ENCODE measurements at places on chromosomes 5 and 9.

GRCh38 chr9:14186096-14186495, 127.8 kb downstream of the NFIB start:
- H3K4me1 ChIP-seq = no peaks in the 10 kb centered on the region
- H3K4me3 ChIP-seq = no peak overlapping the region
- H3K36me3 ChIP-seq = no peaks in the 10 kb centered on the region
- H3K27me3 ChIP-seq = no peaks in the 10 kb centered on the region
- no peak for DNase-seq
- no peak overlapping the region for H3K27ac ChIP-seq

- H3K36me3 ChIP-seq = no peaks in the 10 kb centered on the region
- peaks cover 41% of the 10 kb centered on the region for H3K27me3 ChIP-seq
- H3K4me3 ChIP-seq = no peak overlapping the region
- no peak for DNase-seq
- no peak overlapping the region for H3K27ac ChIP-seq
Measured at GRCh38 chr9:121682201-121682600, 30.8 kb downstream of the DAB2IP start.

DNA sequence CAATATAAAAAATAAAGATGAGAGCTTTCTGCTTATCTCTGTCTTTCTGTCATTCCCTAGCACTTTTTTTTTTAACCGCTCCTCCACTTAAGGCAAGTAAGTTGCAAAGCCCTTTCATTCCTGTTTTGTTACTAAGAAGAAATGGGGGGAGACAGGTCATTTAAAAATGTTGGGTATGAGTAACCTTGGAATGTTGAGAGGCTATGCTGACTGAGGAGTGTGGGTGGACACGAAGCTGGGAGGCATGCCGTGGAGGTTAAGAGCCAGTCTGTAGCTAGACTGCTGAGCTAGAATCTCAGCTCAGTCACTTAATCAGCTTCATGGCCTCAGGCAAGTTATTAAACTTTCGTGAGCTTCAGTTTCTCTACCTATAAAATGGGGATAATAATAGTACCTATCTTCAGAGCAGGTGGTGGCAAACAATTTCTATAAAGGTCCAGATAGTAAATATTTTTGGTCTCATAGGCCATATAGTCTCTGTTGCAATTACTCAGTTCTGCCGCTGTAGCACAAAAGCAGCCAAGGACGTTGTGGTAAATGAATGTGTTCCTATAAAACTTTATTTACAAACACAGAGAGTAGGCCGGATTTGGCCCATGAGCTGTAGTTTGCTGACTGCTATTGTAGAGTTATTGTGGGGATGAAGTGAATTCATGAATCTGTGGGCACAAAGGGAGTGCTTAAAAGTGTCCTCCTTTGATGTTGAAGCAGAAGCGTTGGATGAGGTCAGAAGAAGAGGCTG, 220.0 kb downstream of the GABBR2 start:
- no peak overlapping the region for H3K27ac ChIP-seq
- no peaks in the 10 kb centered on the region for H3K4me1 ChIP-seq
- no peak overlapping the region for H3K4me3 ChIP-seq
- H3K27me3 ChIP-seq = peaks cover 22% of the 10 kb centered on the region
- DNase-seq = no peak

- H3K36me3 ChIP-seq = peaks cover 5% of the 10 kb centered on the region
- H3K27ac ChIP-seq = no peak overlapping the region
- no peaks in the 10 kb centered on the region for H3K4me1 ChIP-seq
- no peak for DNase-seq
- no peak overlapping the region for H3K4me3 ChIP-seq
Measured at GRCh38 chr9:96040591-96041461, 165.3 kb downstream of the ERCC6L2 start.

DNA sequence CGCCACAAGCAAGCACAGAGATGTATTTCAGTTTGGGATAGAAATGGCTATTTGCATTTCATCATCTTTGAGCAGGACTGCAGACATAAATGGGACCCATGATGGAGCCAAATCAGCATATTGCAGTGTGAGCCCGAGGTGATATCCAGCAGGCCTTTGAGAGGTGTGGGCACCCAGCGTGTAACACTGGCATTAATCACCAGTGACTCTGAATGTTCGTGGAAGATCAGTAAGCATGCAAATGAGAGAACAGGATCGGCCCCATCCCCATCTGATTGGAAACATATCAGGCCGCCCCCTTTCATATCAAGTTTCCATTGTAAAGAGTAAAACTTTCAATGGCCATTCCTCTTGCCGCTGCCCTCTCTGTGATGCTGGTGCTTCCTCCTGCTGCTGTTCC, 84.0 kb downstream of the GTF3C4 start:
- H3K4me3 ChIP-seq = no peak overlapping the region
- no peak for DNase-seq
- no peaks in the 10 kb centered on the region for H3K4me1 ChIP-seq
- no peaks in the 10 kb centered on the region for H3K36me3 ChIP-seq
- peaks cover 11% of the 10 kb centered on the region for H3K27me3 ChIP-seq

DNA sequence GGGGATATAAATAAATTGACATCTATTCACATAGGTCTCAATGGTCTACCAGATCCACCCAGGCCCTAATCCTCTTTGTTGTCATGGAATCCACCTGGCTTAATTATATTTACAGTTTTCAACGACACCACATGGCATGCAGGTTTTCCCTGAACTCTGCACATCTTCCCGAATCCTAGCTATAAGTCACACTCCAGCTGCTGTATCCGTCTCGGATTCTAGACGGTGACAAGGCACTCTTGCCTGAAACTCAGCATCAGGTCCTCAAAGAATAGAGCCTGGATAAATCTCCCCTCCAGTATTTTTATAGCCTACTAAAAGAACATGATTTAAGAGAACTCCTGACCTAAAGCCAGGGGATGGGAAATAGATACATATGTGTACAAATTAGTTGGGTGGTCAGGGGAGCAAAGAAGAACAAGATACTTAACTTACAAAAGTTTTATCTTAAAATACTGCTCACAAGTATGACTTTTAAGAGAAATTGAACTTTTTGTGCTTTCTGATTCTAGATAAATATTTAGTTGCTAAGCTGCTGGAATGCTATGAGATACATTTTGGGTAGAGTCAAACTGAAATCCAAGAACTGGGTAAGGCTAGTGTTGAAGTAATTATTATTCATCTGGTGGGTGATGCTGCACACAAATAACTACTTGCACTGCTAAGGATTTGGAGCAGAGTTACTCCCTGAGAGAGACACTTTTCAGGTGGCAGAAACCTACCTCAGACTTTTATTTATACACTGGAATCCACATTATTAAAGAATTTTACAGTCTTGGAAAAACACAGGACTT, 187.3 kb downstream of the EFNA5 start:
- no peaks in the 10 kb centered on the region for H3K27me3 ChIP-seq
- H3K4me1 ChIP-seq = no peaks in the 10 kb centered on the region
- H3K27ac ChIP-seq = no peak overlapping the region
- no peaks in the 10 kb centered on the region for H3K36me3 ChIP-seq
- H3K4me3 ChIP-seq = no peak overlapping the region

- H3K4me3 ChIP-seq = no peak overlapping the region
- H3K4me1 ChIP-seq = no peaks in the 10 kb centered on the region
- no peaks in the 10 kb centered on the region for H3K36me3 ChIP-seq
- DNase-seq = no peak
- no peak overlapping the region for H3K27ac ChIP-seq
Measured at GRCh38 chr5:91293131-91293530, 90.0 kb downstream of the ARRDC3 start.

All from stimulated activated naive B cell treated with anti-CD40 and anti-IgM and Interleukin-4, amounts not matched to agents 10 μg/mL and 1 μg/mL and 100 μg/mL, for 72 hours (primary cell).